T-cell (primary cell): ENCODE measurements at places on chromosomes 5 and 9.

GRCh38 chr5:167261309-167262100 lies 1029.9 kb upstream of the WWC1 start:
- H3K27ac ChIP-seq: no peak overlapping the region
- DNase-seq: no peak
- no peaks in the 10 kb centered on the region for H3K4me1 ChIP-seq
- H3K4me3 ChIP-seq: no peak overlapping the region

DNA sequence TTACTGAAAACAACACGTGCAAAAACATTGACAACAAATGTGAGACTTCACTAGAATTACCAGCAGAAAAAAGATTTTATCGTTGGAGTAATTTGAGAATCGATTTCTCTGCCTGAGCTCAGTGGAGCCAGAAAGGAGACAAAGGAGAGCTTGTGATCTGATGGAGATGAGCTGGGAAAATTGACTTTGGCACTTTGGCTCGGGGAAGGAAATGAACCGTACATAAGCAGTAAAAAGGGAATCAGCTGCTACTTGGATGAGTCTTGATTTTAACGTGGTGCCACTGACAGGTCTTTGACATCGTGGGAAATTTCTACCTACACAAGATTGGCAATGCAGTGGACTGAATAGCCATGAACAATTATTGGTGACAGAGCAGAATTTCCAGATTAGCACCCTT lies 244.7 kb upstream of the RPS23 start:
- H3K36me3 ChIP-seq: no peaks in the 10 kb centered on the region
- H3K4me1 ChIP-seq: no peaks in the 10 kb centered on the region
- H3K4me3 ChIP-seq: no peak overlapping the region
- no peaks in the 10 kb centered on the region for H3K27me3 ChIP-seq
- DNase-seq: no peak

DNA sequence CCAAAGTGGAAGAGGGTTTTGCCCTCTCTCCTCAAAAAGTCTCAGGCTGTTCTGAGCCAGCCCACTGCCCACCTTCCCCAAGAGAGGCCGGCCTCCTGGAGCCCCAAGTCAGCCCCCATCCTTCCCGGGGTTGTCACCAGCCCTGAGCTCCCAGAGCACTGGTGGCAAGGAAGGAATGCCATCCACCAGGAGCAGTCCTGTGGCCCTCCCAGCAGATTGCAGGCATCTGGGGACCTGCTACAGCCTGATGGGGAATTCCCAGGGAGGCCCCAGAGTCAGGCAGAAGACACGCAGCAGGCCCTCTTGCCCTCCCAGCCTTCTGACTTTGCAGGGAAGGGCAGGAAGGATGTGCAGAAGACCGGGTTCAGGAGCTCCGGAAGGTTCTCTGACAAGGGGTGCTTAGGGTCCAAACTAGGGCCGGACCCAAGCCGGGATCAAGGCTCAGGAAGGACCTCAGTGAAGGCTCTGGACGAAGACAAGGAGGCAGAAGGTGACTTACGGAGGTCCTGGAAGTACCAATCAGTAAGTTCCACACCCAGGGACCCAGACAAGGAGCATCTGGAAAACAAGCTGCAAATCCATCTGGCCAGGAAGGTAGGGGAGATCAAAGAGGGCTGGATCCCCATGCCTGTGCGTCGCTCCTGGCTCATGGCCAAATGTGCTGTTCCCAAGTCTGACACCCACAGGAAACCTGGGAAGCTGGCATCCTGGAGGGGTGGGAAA lies 3.7 kb downstream of the SPATA31E1 start:
- H3K36me3 ChIP-seq: no peaks in the 10 kb centered on the region
- no peaks in the 10 kb centered on the region for H3K4me1 ChIP-seq
- no peak for DNase-seq
- H3K27me3 ChIP-seq: no peaks in the 10 kb centered on the region
- H3K27ac ChIP-seq: no peak overlapping the region

DNA sequence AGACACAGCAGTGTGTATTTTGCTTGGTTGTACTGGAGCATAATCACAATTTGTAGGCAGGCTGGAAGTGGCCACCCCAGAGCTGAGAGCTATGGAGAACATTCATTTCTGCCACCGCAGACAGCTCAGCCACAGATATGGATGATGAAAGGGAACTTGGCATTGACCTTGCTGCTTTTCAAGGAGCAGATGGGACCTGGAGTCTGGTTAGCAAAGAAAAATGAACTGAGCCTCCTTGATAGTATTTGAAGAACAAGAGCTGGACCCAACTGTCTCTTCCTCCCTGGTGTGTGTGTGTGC lies 395.2 kb upstream of the ZNF462 start:
- DNase-seq: no peak
- no peak overlapping the region for H3K4me3 ChIP-seq
- no peak overlapping the region for H3K27ac ChIP-seq
- no peaks in the 10 kb centered on the region for H3K4me1 ChIP-seq
- H3K36me3 ChIP-seq: no peaks in the 10 kb centered on the region

- no peaks in the 10 kb centered on the region for H3K36me3 ChIP-seq
- no peak overlapping the region for H3K4me3 ChIP-seq
- no peak for DNase-seq
- no peak overlapping the region for H3K27ac ChIP-seq
Measured at GRCh38 chr9:115209601-115210306, 91.8 kb upstream of the TNC start.

DNA sequence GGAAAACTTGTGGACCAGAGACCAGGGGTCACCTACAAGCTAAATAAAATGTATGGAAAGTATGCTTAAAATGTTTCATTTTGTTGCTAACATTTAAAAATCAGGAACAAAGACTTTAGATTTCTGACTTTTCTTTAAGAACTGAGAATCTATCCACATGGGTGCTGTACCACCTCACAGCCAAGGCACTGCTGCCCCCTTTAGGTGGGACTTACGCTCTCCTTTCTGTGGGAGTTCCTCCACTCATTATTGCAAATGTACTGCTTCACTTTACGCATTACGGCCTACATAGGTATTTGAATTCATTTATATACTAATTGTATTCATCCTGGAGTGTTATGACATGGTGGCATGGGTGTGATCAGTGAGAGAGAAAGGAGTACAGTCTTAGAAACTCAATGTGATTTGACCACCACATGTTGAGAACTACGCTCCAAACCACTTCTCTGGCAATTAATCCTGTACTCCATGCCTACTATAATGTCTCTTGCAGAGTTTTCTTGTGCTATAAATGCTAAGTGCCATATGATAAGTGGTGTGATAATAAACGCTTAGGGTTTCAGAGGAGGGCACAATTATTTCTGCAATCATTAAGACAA lies 24.7 kb upstream of the CETN3 start:
- H3K4me3 ChIP-seq: no peak overlapping the region
- H3K27ac ChIP-seq: no peak overlapping the region
- H3K4me1 ChIP-seq: no peaks in the 10 kb centered on the region
- DNase-seq: peak; percentile 14

DNA sequence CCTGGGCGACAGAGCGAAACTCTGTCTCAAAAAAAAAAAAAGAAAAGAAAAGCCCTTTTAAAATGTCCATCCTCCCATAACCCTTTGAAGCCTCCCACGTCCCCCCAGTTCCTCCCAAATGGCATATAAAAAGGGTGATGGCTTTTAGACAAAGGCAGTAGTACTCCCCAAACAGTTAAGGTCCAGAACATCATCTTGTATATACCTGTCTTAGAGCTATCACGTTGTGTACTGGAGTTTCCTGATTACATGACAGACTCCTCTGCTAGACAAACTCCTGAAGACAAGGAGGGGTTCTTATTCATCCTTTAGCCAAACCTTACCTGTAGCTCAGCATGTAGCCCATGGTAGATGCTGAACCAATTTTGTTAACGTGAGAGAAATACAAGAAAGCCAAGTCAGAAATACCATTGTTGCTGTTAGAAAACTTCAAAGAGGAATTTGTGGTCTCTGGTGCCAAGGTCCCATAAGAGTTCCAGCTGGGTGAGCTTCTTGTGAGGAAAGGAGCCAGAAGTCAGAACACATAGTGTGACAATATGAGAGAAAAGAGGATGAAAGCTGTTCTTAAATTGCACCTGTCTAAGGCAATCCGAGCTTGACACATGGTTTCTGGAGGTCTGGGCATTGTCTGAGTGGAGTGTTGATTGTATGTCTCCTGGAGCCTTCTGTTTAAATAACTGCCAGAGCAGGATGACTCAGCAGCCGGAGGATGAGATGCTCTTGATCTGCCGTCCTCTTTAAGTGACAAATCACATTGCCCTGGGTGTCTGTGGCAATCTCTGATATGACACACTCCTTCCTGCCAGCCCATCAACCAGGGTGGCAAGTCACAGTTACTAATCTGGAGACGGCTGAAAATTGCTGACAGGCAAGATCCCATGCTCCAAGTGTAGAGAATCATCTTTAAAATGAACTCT lies 69.1 kb downstream of the ARRDC3 start:
- DNase-seq: peak; percentile 69
- no peak overlapping the region for H3K4me3 ChIP-seq
- H3K36me3 ChIP-seq: no peaks in the 10 kb centered on the region
- peak overlapping the region; percentile 72 for H3K27ac ChIP-seq
- peaks cover 20% of the 10 kb centered on the region for H3K4me1 ChIP-seq

DNA sequence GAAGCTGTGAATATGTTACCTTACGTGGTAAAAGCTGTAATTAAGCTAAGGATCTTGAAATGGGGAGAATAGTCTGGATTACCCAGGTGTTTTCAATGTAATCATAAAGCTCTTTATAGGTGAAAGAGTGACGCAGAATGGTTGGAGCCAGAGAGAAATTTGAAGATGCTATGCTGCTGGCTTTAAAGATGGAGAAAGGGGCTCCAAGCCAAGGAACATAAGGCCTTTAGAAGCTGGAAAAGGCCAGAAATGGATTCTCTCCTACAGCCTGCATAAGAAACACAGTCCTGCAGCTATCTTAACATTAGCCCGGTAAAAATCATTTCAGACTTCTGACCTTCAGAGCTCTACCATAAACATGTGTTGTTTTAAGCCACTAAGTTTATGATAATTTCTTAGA lies 243.3 kb upstream of the VLDLR start:
- DNase-seq: no peak
- H3K4me3 ChIP-seq: no peak overlapping the region
- no peak overlapping the region for H3K27ac ChIP-seq
- H3K4me1 ChIP-seq: no peaks in the 10 kb centered on the region

- H3K4me3 ChIP-seq: no peak overlapping the region
- no peaks in the 10 kb centered on the region for H3K4me1 ChIP-seq
- no peaks in the 10 kb centered on the region for H3K36me3 ChIP-seq
- DNase-seq: no peak
Measured at GRCh38 chr9:121362813-121363621, 7.0 kb downstream of the STOM start.

DNA sequence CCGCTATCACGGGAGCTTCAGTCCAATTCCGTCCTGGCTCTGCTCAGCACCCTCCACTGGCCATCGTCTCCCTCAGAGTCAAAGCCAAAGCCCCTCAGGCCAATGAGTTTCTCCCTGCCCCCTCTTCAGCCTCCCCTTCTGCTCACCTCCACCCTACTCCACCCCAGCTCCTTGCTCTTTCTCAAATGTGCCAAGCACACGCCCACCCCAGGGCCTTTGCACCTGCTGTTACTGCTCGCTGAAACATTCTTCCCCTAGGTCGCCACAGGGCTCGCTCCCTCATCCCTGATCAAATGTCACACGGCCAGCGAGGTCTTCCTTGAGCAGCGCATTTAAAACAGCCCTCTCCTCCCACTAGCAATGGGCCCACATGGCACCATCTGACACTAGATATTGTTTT lies 6.3 kb upstream of the ENG start:
- no peak for DNase-seq
- H3K27me3 ChIP-seq: no peaks in the 10 kb centered on the region
- H3K36me3 ChIP-seq: no peaks in the 10 kb centered on the region
- no peak overlapping the region for H3K4me3 ChIP-seq
- no peak overlapping the region for H3K27ac ChIP-seq
- peaks cover 16% of the 10 kb centered on the region for H3K4me1 ChIP-seq

- no peaks in the 10 kb centered on the region for H3K36me3 ChIP-seq
- no peak overlapping the region for H3K27ac ChIP-seq
- no peaks in the 10 kb centered on the region for H3K4me1 ChIP-seq
- no peak for DNase-seq
Measured at GRCh38 chr5:179918742-179919486, 11.2 kb upstream of the TBC1D9B start.

DNA sequence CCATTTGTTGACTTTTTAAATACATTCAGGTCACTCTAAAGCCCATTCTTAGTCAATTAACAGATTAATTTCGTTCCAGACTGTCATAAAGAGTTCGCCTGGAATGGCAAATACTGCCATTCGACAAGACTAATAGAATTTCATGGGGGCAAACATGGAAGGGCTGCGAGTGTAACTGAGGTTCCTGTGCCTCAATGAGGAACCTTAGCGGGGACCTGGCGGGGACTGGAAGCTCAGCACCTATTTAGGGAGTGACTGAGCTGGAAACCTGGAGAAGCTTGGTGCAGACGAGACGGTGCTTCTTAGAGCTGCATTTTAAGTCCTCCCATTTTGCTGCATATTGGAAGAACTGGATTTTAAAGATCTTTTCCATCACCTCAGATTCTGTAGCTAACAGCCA lies 3.4 kb downstream of the VCAN start:
- H3K4me1 ChIP-seq: peaks cover 39% of the 10 kb centered on the region
- no peaks in the 10 kb centered on the region for H3K36me3 ChIP-seq
- H3K27ac ChIP-seq: no peak overlapping the region

GRCh38 chr9:124906966-124907365 lies 33.9 kb downstream of the GOLGA1 start:
- H3K4me3 ChIP-seq: no peak overlapping the region
- no peak overlapping the region for H3K27ac ChIP-seq
- no peak for DNase-seq
- peaks cover 32% of the 10 kb centered on the region for H3K36me3 ChIP-seq
- H3K27me3 ChIP-seq: no peaks in the 10 kb centered on the region

DNA sequence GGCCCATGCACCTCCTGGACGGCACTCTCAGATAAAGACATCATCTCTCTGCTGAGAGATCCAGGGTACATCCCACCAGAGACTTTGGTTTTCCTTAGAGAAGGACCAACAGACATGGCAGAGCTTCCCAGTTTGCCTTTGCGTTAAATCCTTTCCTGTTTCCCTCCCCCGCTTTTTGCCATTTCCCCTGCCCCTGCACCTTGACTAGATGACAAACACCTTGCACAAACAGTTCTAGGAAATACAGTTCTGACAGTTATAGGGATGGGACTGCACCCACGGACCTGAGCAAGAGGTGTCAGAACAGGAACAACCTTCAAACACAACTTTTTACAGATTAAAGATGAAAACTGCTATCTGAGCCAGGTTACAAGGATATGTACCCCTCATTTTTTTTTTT lies 288.9 kb downstream of the MSX2 start:
- H3K27me3 ChIP-seq: no peaks in the 10 kb centered on the region
- H3K4me1 ChIP-seq: no peaks in the 10 kb centered on the region
- no peak overlapping the region for H3K4me3 ChIP-seq
- no peak for DNase-seq
- no peaks in the 10 kb centered on the region for H3K36me3 ChIP-seq

GRCh38 chr5:1410156-1411014 lies 34.9 kb downstream of the SLC6A3 start:
- no peaks in the 10 kb centered on the region for H3K36me3 ChIP-seq
- H3K4me1 ChIP-seq: peaks cover 8% of the 10 kb centered on the region
- DNase-seq: no peak
- H3K27ac ChIP-seq: no peak overlapping the region
- no peak overlapping the region for H3K4me3 ChIP-seq
- peaks cover 62% of the 10 kb centered on the region for H3K27me3 ChIP-seq

- no peak overlapping the region for H3K4me3 ChIP-seq
- peaks cover 89% of the 10 kb centered on the region for H3K4me1 ChIP-seq
- H3K27ac ChIP-seq: peak overlapping the region; percentile 29
- no peak for DNase-seq
Measured at GRCh38 chr9:93037476-93037971, 21.0 kb upstream of the SUSD3 start.
